ENCODE measurements at places on chromosomes 2 and 18.

DNA sequence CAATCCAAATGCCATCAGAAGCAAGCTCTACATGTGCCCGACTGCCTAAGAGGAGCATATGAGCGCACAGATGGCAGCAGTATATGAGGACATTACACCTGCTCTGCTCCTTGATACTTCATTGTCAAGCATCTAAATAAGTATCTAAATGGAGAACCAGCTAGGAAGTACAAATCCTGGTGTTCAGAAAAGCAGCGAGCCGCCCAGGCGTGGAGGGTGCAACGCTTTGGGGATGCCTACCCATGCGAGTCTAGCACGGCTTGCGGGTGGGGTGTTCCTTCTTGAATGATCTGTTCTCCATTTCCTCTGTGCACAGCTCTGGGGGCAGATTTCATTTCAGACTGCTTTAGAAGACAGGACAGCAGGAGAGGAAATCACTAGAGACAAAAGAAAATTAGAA lies 63.0 kb upstream of the BCL2L11 start:
- DNase-seq, result no peak

GRCh38 chr2:183996825-183997793 lies 601.2 kb upstream of the ZNF804A start:
- no peak for DNase-seq

GRCh38 chr2:16039055-16039454 lies 98.7 kb downstream of the MYCN start:
- DNase-seq, result no peak

GRCh38 chr2:168766600-168766999 lies 35.8 kb upstream of the NOSTRIN start:
- DNase-seq, result no peak

- no peak for DNase-seq
Measured at GRCh38 chr2:7953195-7953594, 728.7 kb upstream of the ID2 start.

GRCh38 chr2:35298493-35298892 lies 1057.1 kb upstream of the CRIM1 start:
- peak; percentile 59 for DNase-seq

- no peak for DNase-seq
Measured at GRCh38 chr2:145460112-145460511, 940.2 kb upstream of the ZEB2 start.

GRCh38 chr2:128436479-128437203 lies 118.0 kb upstream of the HS6ST1 start:
- no peak for DNase-seq

DNA sequence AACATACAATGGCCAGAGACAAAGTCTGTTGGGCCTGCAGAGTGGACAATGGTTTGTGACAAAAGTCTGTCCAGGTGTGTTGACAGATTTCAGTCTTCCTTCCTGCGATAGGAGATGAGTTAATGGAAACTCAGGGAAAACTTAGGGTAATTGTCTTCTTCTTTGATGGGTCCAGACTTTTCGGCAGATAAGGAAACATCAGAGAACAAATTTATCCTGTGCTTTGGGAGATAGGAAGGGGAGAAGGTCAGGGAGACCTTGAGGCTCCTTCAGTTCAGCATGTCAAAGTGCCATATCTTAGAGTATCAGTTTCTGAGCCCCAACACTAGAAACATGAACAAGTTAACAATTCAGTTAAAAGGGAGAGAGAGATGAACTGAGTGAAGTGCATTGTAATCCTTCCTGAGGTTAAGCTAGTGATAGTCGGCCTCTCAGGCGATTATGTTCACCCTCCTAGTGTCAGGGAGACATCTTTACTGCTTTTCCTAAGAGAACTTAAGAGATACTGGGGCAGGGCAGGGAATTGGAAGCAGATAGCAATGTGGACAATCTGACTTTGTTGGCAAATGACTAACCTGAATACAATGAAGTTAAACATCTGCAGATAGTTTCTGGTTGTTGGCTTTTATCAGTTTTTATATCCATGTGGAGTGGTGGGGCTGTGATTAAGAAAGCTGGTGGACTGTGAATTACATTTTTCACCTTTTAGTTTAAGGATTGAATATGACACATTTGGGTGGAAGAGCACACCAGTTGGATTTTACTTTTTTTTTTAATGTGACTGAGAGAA lies 248.8 kb upstream of the FN1 start:
- DNase-seq, result peak; percentile 44

- peak; percentile 85 for DNase-seq
Measured at GRCh38 chr2:9554921-9555296, 721 bp downstream of the ADAM17 start.

DNA sequence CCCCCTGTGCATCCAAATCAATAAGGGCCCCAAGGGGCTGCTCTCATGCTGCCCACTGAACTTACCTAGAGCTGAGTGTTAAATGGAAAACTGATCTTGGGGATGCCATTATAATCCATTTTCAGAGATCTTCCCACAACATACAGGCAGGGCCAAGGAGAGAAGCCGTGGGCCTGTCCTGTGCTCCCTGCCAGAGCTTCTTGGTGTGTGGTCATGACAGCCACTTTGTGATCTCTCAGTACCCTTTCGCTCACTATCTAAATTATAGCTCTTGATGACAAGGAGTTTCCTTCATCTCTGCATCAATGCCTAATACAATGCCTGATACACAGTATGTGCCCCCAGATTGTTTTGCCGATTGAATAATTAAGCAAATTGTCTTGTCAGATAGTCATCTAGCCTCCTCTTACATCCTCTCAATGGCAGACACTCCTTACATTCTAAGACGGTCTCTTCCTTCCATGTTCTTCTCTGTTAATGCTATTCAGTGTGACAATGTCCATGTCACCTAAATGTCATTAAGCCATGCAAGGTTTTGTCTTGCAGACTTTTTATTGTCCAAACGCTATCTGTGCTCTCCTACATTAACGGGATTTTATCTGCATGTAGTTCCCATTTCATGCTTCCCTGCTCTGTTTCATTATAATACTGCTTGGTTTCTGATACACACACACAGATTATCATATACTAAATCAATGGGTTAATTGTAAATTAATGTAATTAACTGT lies 5.9 kb downstream of the CSRNP3 start:
- DNase-seq, result no peak

DNA sequence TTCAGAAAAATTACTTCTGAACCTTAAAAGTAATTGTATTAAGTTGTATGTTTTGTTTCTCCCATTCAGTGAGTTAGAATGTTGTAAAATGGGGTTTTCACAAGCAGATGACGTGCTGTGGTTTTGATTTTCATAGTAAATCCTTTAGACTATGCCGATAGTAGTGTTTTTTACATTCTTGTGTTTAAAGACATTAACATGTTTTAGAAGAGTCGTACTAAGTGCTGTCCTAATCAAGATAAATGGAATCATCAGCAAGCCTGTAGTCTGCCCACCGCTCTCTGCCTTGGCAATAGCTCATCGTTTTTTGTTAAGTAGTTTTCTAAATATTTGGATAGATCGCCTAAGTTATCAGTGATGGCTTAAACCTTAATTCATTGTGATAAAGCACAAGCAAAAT lies 21.5 kb downstream of the PKP4 start:
- DNase-seq, result no peak

GRCh38 chr2:3498783-3499394 lies 20.4 kb downstream of the ADI1 start:
- no peak for DNase-seq

DNA sequence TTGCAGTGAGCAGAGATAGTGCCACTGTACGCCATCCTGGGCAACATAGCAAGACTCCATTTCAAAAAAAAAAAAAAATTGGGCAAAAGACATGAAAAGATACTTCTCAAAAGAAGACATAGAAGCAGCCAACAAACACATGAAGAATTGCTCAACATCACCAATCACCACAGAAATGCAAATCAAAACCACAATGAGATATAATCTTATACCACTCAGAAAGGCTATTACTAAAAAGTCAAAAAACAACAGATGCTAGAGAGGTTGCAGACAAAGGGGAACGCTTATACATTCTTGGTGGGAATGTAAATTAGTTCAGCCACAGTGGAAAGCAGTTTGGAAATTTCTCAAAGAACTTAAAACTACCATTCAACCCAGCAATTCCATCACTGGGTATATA lies 43.1 kb upstream of the CHAC2 start:
- peak; percentile 80 for DNase-seq

DNA sequence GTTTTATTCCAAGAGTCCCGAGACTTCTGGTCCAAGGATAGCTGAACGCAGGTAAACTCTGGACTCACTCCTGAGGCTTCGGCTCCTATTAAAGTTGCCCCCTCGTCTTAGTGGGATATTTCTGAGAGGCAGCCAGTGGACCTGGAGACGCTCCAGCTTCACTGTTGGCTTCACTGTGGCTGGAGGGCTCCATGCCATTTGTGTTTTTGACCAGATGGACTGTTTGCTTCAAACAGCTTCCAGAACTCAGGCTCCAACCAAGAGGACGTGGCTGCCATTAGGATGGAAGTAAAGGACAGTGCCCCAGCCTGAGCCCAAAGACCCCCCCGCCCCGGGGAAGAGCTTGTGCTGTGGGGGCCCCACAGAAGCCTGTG lies 94.4 kb upstream of the LDAH start:
- DNase-seq, result no peak

- peak; percentile 43 for DNase-seq
Measured at GRCh38 chr2:83817511-83817910, 641.6 kb downstream of the SUCLG1 start.

- DNase-seq, result no peak
Measured at GRCh38 chr2:10919771-10920621, 8.3 kb downstream of the KCNF1 start.

- DNase-seq, result no peak
Measured at GRCh38 chr2:240620859-240621258, 4.4 kb upstream of the GPR35 start.

DNA sequence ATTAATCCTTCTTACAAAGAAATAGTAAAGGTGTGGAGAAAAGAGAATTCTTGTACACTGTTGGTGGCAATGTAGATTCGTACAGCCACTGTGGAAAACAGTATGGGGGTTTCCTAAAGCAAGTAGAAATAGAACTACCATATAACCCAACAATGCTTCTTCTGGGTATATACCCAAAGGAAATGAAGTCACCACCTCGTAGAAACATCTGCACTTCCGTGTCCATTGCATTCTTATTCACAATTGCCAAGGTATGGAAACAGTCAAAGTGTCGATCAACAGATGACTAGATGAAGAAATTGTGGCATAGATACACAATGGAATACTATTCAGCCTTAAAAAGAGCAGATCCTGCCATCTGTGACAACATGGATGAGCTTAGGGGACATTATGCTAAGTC lies 93.4 kb upstream of the TGIF1 start:
- DNase-seq, result no peak

DNA sequence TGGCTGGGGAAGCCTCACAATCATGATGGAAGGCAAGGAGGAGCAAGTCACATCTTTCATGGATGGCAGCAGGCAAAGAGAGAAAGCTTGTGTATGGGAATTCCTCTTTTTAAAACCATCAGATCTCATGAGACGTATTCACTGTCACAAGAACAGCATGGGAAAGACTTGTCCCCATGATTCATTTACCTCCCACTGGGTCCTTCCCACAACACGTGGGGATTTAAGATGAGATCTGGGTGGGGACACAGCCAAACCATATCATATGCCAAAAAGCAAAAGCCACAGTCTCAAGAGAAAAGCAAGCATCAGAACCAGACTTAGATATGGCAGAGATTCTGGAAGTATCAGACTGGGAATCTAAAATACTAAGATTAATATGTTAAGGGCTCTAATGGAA lies 30.0 kb upstream of the SCRN3 start:
- no peak for DNase-seq

- peak; percentile 72 for DNase-seq
Measured at GRCh38 chr2:39938035-39938835, 159.2 kb upstream of the THUMPD2 start.

DNA sequence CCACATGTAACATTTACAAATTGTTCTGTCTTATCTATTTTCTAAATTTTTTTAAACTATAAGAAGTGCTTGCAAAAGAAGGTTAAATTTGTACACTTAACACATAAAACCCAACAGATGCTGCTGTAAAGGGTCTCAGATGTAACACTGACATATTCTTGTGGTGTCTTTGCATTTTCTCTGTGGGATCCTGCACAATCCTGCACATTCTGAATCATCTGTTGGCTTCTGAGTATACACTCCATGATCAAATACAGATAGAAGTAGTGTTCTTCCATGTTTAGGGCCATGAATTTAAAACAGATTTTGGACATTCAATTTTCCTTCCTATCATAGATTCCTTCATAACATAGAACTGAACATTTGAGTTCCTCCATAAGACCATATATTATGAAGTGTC lies 89.0 kb downstream of the SPRED2 start:
- DNase-seq, result no peak

- no peak for DNase-seq
Measured at GRCh38 chr2:9325428-9325827, 97.9 kb downstream of the ITGB1BP1 start.

DNA sequence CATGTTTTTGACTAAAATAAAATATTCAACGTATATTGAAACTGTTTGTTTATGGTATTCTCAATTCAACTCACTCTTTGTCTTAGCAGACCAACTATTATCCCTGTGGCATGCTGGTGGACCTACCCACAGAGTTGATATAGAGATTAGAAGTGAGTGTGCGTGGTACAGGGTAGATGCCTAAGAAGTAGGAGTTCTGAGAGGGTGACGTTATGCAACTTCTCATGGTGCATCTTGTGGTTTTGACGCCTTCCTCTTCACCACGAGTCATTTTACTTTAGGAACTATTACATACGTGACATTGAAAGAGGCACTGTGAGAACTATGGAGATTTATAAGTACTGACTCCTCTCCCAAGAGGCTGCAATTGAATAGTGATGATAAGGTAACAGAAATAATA lies 26.6 kb upstream of the NAPG start:
- DNase-seq, result no peak

GRCh38 chr2:235262750-235263149 lies 231.1 kb upstream of the AGAP1 start:
- no peak for DNase-seq
